Endodermal cell (in vitro differentiated cells): ENCODE measurements at places on chromosomes 5 and 9.

- no peaks in the 10 kb centered on the region for H3K27me3 ChIP-seq
- H3K4me1 ChIP-seq: no peaks in the 10 kb centered on the region
- DNase-seq: no peak
- H3K27ac ChIP-seq: no peak overlapping the region
- H3K36me3 ChIP-seq: no peaks in the 10 kb centered on the region
Measured at GRCh38 chr5:115977988-115978387, 15.7 kb downstream of the LVRN start.

- H3K4me1 ChIP-seq: no peaks in the 10 kb centered on the region
- no peaks in the 10 kb centered on the region for H3K36me3 ChIP-seq
- H3K4me3 ChIP-seq: no peak overlapping the region
- DNase-seq: no peak
- no peak overlapping the region for H3K27ac ChIP-seq
Measured at GRCh38 chr9:69785757-69786156, 25.9 kb upstream of the PTAR1 start.

GRCh38 chr5:1780614-1780930 is 19.1 kb downstream of the MRPL36 start:
- H3K36me3 ChIP-seq: no peaks in the 10 kb centered on the region
- H3K4me1 ChIP-seq: no peaks in the 10 kb centered on the region
- no peak overlapping the region for H3K27ac ChIP-seq
- no peak for DNase-seq

GRCh38 chr5:36436306-36436705 is 134.6 kb upstream of the RANBP3L start:
- DNase-seq: no peak
- no peaks in the 10 kb centered on the region for H3K27me3 ChIP-seq
- no peak overlapping the region for H3K27ac ChIP-seq
- H3K4me1 ChIP-seq: peaks cover 9% of the 10 kb centered on the region

DNA sequence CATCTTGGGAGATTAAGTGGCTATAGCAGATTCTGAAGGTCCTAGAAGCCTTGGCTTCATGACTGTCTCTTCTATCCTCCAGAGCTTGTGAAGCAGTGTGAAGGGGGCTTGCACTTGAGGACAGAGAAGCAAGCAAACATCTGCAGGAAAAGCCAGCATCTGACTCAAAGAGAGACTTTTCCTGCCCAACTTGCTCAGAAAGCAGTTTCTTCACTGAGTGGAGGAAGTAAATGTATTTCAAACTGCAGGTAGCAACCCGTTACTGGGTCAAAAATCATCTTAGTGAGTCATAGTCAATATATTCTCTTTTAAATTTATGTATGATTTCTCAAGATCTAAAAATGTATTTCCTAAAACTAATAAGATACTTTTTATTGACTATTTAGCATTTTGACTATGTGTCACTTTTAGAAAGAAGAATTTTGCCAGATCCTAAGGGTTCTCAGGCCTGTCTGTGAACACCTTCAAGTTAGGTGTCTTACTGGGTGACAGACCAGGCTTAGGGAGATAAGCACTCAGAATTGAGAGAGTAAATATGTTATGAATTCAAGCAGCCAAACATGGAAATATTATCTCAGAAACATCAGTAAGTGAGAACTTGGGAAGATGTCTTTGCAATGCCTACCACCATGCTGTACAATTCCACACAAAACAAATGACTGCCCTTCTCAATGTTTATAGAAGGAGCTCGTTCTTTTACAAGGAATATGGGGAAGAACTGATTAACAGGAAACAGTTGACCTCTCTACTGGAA is 72.6 kb upstream of the DMAC1 start:
- no peaks in the 10 kb centered on the region for H3K27me3 ChIP-seq
- no peaks in the 10 kb centered on the region for H3K36me3 ChIP-seq
- no peaks in the 10 kb centered on the region for H3K4me1 ChIP-seq
- no peak for DNase-seq

DNA sequence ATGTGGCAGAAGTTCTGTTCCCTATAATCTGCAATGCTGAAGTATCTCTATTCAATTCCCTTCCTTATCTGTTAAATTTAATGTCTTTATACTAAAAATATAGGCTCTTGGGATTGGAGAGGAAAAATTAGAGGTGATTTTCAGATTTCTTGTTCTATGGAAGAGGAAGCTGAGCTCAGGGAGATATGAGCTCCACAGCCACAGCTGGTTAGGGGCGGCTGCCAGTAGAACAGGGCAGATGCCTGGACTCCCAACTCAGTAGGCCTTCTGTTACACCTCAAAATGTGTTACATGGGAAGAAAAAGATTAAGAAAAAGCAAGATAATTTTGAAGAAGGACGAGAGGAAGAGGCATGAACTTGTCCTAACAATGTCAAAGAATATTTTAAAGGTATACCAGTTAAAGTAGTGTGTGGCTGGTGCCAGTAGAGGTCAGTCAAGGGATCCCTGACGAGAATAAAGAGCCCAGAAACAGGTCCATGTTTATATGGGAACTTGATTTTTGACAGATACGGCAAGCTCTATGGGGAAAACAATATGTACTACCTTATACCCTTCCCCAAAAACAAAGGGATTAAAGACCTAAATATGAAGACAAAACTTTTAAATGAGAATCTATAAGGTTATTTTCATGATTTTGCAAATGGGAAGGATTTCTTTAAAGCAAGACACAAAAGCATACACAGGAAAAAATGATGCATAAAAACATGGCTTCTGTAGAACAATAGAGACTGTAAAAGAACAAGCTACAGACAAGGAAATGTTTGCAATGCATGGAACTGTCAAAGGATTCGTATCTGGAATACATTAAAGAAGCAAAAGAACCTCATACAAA is 28.7 kb downstream of the DNAJC21 start:
- H3K4me1 ChIP-seq: no peaks in the 10 kb centered on the region
- no peaks in the 10 kb centered on the region for H3K27me3 ChIP-seq
- H3K36me3 ChIP-seq: peaks cover 46% of the 10 kb centered on the region
- H3K4me3 ChIP-seq: no peak overlapping the region
- peak; percentile 73 for DNase-seq
- H3K27ac ChIP-seq: no peak overlapping the region

GRCh38 chr9:84621811-84622210 is 47.7 kb upstream of the NTRK2 start:
- no peak for DNase-seq
- H3K4me1 ChIP-seq: no peaks in the 10 kb centered on the region
- H3K27ac ChIP-seq: no peak overlapping the region
- no peaks in the 10 kb centered on the region for H3K36me3 ChIP-seq
- no peak overlapping the region for H3K4me3 ChIP-seq

GRCh38 chr5:169097374-169098326 is 203.3 kb downstream of the SLIT3 start:
- peak; percentile 61 for DNase-seq
- H3K36me3 ChIP-seq: no peaks in the 10 kb centered on the region
- H3K27me3 ChIP-seq: peaks cover 6% of the 10 kb centered on the region
- peaks cover 6% of the 10 kb centered on the region for H3K4me1 ChIP-seq
